ENCODE measurements at places on chromosomes 2 and 18.

- peaks cover 25% of the 10 kb centered on the region for H3K36me3 ChIP-seq
- no peak for DNase-seq
- peak overlapping the region; percentile 63 for H3K27ac ChIP-seq
- H3K4me3 ChIP-seq, result peak overlapping the region; percentile 69
- H3K4me1 ChIP-seq, result peaks cover 20% of the 10 kb centered on the region
Observed at GRCh38 chr2:26786207-26787028, 562 bp downstream of the CENPA start.

DNA sequence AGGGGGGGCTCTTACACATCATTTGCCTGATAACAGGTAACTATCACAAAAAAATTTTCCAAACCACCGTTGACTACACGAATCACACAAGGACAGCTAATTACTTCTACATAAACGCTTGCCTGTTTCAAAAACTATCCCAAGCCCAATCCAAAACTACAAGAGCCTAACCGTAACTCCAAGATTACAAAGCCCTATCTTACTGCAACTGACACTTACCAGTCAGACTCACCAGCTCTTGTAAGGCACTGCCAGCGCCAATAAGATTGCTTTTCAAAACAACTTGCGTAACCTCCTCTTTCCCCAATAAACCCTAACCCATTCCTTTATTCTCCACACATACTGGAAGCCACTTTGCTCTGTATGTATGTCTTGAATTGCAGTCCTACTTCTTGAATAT is 148.4 kb downstream of the NBAS start:
- DNase-seq, result no peak
- no peaks in the 10 kb centered on the region for H3K27me3 ChIP-seq
- no peaks in the 10 kb centered on the region for H3K4me1 ChIP-seq

- H3K27me3 ChIP-seq, result no peaks in the 10 kb centered on the region
- no peaks in the 10 kb centered on the region for H3K4me1 ChIP-seq
- no peak overlapping the region for H3K4me3 ChIP-seq
- no peak for DNase-seq
- no peaks in the 10 kb centered on the region for H3K36me3 ChIP-seq
Observed at GRCh38 chr2:163247156-163247846, 408.7 kb upstream of the KCNH7 start.

GRCh38 chr2:98280376-98281102 is 65.7 kb upstream of the CNGA3 start:
- H3K27ac ChIP-seq, result no peak overlapping the region
- H3K36me3 ChIP-seq, result no peaks in the 10 kb centered on the region
- H3K4me1 ChIP-seq, result no peaks in the 10 kb centered on the region
- DNase-seq, result no peak

DNA sequence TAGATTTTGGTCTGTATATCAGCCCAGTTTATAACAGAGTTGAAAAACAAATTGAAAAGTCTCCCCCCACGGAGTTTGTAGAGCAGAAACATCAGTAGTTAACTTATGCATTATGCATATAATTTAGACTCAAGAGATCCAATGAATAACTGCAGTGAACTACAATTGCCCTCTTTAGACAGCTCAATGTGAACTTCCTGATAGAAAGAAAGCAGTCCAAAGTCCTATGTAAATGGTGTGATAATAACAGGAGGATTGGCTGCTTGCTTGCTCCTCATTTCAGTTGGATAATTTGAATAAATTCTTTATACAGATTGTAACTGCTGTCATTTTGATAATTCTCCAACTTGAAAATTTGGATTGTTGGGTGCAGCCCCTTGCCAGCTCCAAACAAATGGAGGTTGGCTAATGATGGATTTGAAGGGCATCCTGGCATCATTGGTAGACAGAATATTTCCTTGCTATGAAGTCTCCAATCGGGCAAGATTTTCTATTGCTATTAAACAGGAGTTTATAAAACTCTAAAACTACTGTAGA is 297.1 kb downstream of the ASXL3 start:
- H3K4me3 ChIP-seq, result no peak overlapping the region
- no peaks in the 10 kb centered on the region for H3K4me1 ChIP-seq
- no peaks in the 10 kb centered on the region for H3K27me3 ChIP-seq
- no peak for DNase-seq
- no peak overlapping the region for H3K27ac ChIP-seq

DNA sequence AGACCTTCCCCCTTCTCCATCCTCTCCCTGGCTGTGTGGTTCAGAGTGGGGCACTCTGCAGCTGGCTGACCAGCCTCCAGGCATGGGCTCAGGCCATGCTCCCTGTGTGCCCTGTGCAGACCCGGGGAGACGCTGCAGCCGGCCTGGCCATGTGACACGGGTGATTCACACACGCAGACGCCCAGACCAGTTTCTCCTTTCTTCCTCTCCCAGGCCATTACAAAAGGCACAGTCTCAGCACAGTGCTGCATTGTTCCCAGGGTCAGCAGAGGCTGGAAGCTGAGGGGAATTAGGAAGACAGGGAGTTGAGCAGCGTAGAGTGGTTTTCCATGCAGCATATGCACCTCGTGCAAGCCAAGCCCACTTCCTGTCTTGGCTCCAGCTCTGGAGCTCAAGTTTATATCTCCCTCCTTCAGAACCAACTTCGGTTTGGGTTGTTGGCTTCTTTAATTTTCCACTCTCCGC is 288.5 kb downstream of the TNS1 start:
- H3K4me1 ChIP-seq, result no peaks in the 10 kb centered on the region
- H3K27ac ChIP-seq, result no peak overlapping the region
- no peak for DNase-seq
- peaks cover 38% of the 10 kb centered on the region for H3K27me3 ChIP-seq
- no peaks in the 10 kb centered on the region for H3K36me3 ChIP-seq
- H3K4me3 ChIP-seq, result no peak overlapping the region

DNA sequence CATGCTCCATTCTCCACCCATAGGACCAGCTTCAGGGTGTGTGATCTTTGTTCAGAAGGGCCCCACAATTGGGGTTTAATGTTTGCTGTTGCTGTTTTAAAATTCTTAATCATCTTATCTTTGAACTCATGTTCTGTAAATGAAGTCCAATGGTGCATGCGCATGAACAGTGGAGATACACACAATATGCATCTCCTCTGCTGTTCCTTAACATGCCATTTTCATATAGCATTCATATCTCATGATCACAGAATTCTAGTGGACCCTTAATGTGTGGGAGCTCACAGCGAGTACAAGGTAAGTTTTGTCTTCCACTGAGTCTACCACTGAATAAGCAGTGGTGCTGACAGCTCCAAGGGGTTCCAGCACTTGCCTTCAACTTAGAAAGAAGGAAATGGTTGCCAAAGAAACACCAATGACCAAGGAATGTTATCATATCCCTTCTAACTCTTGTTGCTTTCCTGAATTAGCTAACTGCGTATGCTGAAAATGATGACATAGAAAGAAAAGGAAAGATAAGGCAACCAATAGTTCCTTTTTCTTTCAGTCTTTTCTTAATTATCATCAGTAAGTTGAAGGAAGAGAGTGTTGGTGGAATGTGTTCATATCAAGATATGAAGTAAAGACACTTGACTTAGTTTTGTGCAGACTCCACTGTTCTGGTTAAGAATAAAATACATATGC is 258.9 kb upstream of the FBXO11 start:
- no peaks in the 10 kb centered on the region for H3K27me3 ChIP-seq
- H3K4me1 ChIP-seq, result no peaks in the 10 kb centered on the region
- H3K36me3 ChIP-seq, result no peaks in the 10 kb centered on the region

DNA sequence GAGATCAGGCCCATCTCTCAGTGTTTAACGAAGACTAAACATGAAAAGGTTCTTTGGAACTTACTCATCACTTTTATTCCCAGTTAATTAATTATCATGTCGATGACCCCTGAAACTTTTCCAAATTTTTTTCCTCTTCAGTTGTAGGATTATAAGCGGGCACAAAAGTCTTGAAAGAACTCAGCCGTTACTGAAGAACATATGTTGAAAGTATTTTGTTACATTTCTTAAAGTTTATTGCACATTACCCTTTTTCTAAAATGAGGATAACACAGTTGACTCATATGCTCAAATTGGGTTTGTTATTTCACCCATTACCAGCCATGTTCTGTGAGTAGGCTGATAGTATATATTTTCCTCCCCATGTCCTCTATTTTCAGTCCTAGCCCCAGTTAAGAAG is 75.9 kb upstream of the COL3A1 start:
- H3K4me3 ChIP-seq, result no peak overlapping the region
- H3K4me1 ChIP-seq, result peaks cover 5% of the 10 kb centered on the region
- DNase-seq, result no peak
- no peaks in the 10 kb centered on the region for H3K27me3 ChIP-seq

- no peak overlapping the region for H3K27ac ChIP-seq
- no peak overlapping the region for H3K4me3 ChIP-seq
Observed at GRCh38 chr2:157984866-157985265, 108.7 kb upstream of the ACVR1 start.

All from HCT116 (cell line).